ENCODE measurements at places on chromosomes 13 and 19. TPM values are rescaled to one million over a fixed set of nuclear protein-coding genes. Genes with fewer than 3 reads are reported as not detected.

GRCh38 chr19:44809577-44810233 is 802 bp downstream of the BCAM start:
- DNase-seq = no peak
- H3K4me1 ChIP-seq = peaks cover 34% of the 10 kb centered on the region
- H3K36me3 ChIP-seq = no peaks in the 10 kb centered on the region
- H3K27me3 ChIP-seq = peaks cover 29% of the 10 kb centered on the region
- no peak overlapping the region for H3K27ac ChIP-seq
- H3K4me3 ChIP-seq = peak overlapping the region; percentile 85

GRCh38 chr13:74922963-74923362 is 559.0 kb downstream of the TBC1D4 start:
- no peak overlapping the region for H3K27ac ChIP-seq
- H3K4me3 ChIP-seq = no peak overlapping the region
- DNase-seq = peak; percentile 13
- H3K27me3 ChIP-seq = no peaks in the 10 kb centered on the region
- H3K4me1 ChIP-seq = no peaks in the 10 kb centered on the region

DNA sequence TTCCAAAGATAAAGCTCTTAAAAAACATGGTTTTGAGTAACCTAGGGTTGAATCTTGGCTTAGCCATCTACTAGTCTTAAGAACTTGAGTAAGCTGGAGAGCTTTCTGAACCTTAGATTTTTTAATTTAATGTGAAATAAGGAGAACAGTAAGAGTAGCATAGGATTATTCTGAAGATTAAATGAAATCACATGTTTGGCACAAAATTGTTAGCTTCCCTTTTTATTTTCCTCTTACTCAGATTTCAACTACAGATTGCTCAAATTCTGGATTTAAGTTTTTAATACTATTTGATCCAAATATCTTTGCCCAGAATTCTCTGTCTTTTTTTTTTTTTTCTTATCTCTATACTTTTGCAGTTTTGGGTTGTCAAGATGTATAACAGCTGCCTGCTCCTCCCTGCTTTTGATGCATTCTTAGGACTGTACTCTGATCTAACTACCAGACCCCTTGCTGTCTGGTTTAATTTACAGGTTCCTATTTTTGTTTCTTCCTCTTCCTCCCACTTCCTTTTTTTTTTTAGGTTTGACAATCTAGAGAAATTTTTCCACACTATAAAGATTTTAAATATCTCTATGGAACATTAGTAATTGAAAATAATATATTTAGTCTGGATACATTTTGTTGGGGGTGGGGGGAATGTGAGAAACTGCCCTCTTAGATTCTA is 12.3 kb downstream of the POMP start:
- no peaks in the 10 kb centered on the region for H3K27me3 ChIP-seq
- H3K4me3 ChIP-seq = no peak overlapping the region
- H3K27ac ChIP-seq = no peak overlapping the region
- DNase-seq = no peak
- H3K4me1 ChIP-seq = no peaks in the 10 kb centered on the region
- H3K36me3 ChIP-seq = peaks cover 68% of the 10 kb centered on the region

DNA sequence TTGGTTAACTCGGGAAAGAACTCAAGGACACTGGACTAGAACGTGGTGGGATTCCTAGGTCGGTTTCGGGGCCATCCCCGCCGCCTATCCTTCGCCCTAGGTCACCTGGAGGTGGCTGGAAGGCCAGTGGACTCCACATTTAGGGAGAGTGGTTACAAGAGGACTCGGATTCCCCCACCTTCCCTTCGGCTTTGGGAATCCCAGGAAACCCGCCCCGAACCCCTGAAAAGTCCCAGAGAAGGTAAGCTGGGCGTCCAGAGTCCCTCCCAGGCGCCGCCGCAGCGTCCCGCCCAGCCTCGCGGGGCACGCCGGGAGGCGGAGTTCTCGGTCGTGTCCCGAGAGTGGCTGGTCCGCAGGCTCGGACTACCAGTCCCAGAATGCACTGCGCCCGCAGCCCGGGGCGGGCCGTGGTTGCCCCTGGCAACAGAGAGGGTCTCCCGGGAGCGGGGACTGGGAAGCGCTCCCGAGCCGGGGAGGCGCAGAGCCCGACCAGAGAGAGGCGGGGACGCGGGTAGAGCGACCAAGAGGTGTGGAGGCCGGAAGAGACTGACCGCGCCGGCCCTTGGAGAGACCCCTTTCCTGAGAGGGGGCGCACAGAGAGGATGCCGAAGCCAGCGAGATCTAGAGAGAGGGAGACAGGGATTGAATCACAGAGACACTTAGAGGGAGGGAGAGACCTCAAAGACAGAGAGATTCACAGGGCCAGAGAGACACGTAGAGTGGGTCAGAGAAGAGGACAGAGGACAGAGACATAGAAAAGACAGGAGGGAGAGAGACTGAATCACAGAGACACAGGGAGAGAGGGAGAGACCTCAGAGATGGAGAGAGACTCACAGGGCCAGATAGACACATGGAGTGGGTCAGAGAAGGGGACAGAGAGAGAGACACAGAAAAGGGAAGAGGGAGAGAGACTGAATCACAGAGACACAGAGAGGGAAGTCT is 2.6 kb upstream of the PRKCG start:
- peaks cover 4% of the 10 kb centered on the region for H3K36me3 ChIP-seq
- peaks cover 11% of the 10 kb centered on the region for H3K27me3 ChIP-seq
- peak overlapping the region; percentile 65 for H3K4me3 ChIP-seq
- DNase-seq = peak; percentile 98
- peaks cover 44% of the 10 kb centered on the region for H3K4me1 ChIP-seq

DNA sequence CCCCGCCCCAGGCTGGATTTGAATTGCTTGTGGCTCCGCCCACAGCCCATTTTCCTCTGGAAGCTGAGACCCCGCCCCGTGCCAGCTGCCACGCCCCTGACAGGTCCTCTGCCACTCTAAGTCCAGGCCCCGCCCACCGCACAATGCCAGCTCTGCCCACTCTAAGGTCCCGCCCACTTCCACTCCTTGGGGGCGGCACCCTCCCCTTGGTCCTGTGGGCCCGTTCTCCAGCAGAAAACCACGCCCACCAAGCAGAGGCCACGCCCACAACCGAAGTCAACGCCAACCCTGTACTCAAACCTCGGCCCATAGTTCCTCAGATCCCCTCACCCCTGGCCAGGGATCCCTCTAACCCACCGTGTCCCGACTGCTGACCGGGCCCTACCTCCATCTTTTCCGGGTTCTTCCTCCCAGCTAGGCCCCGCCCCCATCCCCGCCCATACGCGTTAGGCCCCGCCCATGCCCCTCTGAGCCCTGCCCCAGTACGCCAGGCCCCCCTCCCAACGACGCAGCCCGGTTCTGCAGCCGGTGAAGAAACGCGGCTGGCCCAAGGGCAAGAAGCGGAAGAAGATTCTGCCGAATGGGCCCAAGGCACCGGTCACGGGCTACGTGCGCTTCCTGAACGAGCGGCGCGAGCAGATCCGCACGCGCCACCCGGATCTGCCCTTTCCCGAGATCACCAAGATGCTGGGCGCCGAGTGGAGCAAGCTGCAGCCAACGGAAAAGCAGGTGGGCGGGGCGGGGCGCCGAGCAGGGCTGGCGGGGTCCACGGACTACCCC is 1.3 kb downstream of the HMG20B start:
- peak; percentile 100 for DNase-seq
- peaks cover 19% of the 10 kb centered on the region for H3K4me1 ChIP-seq
- no peaks in the 10 kb centered on the region for H3K36me3 ChIP-seq
- H3K27ac ChIP-seq = no peak overlapping the region
- peak overlapping the region; percentile 92 for H3K4me3 ChIP-seq

DNA sequence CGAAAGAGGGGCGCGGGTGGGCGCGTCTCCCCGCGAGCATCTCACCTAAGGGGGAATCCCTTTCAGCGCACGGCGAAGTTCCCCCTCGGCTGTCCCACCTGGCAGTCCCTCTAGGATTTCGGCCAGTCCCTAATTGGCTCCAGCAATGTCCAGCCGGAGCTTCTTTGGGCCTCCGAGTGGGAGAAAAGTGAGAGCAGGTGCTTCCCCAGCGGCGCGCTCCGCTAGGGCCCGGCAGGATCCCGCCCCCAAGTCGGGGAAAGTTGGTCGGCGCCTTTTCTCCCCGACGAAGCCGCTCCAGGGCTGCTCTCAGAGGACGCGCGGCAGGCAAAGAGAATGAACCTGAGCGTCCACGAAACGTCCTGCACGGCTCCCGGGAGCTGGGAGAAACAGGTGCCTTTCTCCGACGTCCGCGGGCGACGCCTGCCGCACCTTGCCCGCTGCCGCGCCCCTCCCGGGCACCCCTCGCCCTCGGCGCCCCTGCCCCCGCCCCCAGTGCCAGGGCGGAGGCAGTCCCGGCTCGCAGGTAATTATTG is 366 bp upstream of the KL start:
- H3K36me3 ChIP-seq = no peaks in the 10 kb centered on the region
- H3K27ac ChIP-seq = no peak overlapping the region
- peak overlapping the region; percentile 65 for H3K4me3 ChIP-seq
- peak; percentile 58 for DNase-seq

GRCh38 chr19:43754503-43755255 is at the start of gene SMG9:
SMG9 (minus strand) TSS chr19:43754962; CDS start chr19:43750741, 4,221 bp downstream.
- peaks cover 6% of the 10 kb centered on the region for H3K4me1 ChIP-seq
- no peaks in the 10 kb centered on the region for H3K36me3 ChIP-seq
- DNase-seq = peak; percentile 97

DNA sequence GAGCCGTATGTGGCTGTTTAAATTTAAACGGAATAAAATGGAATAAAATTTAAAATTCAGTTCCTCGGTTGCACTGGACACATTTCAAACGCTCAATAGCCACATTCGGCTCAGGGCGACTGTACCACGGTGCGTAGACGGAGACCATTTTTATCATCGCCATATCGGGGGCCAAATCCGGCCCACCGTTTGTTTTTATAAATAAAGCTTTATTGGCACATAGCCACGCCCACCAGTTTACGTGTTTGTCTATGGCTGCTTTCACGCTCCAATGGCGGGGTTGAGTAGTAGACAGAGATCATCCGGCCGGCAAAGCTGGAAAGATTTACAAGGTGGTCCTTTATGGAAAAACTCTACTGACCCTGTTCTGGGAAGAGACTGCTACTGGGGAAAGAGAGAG is 33.0 kb downstream of the PTPRS start:
- no peak overlapping the region for H3K27ac ChIP-seq
- no peak overlapping the region for H3K4me3 ChIP-seq
- DNase-seq = no peak

DNA sequence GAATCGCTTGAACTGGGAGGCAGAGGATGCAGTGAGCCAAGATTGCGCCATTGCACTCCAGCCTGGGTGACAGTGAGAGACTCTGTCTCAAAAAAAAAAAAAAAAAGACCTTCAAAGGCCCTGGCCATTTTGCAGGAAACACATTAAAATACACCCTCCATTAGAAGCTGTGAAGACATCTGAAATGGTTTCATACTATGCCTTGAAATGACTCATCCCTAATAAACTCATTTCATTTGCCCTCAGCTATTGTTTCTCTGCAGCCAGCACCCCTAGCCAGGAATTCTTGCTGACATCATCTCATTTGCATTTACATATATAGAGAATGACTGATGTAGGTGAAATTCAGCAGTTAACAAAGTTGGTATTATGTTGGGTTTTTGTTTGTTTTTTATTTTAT is 8.7 kb downstream of the EML2 start:
- H3K4me3 ChIP-seq = no peak overlapping the region
- peaks cover 5% of the 10 kb centered on the region for H3K4me1 ChIP-seq
- H3K27me3 ChIP-seq = no peaks in the 10 kb centered on the region

- DNase-seq = peak; percentile 76
- H3K4me3 ChIP-seq = no peak overlapping the region
- H3K27ac ChIP-seq = no peak overlapping the region
- no peaks in the 10 kb centered on the region for H3K4me1 ChIP-seq
- no peaks in the 10 kb centered on the region for H3K27me3 ChIP-seq
These were observed 18.1 kb downstream of the ARHGEF18 start for GRCh38 chr19:7366701-7367420.

- H3K36me3 ChIP-seq = no peaks in the 10 kb centered on the region
- H3K4me3 ChIP-seq = no peak overlapping the region
- H3K4me1 ChIP-seq = no peaks in the 10 kb centered on the region
- no peaks in the 10 kb centered on the region for H3K27me3 ChIP-seq
These were observed 531.8 kb downstream of the EFNB2 start for GRCh38 chr13:106003651-106004050.

DNA sequence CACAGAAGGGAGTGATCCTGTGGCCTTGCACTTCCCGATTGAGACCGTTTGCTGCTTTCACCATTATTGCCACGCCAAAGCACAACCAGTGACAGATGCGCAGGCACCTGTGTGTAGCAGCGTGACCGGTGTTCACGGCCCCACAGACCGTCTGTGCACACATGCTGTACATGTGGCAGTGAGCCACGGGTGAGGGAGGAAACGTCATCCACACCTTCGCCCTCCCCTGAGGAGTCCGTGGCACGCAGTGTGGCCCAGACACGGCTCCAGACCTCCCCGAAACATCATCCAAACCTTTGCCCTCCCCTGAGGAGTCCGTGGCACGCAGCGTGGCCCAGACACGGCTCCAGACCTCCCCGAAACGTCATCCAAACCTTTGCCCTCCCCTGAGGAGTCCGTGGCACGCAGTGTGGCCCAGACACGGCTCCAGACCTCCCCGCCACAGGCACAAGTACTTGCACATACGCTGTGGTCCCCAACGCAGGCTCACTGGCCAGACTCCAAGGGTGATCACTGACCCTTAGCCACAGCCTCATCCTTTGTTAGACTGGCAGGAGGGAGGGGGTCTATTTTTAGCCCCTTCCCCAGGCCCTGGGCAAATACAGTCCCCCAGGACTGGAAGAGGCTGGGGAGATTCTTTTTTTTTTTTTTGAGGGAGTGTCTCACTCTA is 7.9 kb upstream of the SHC2 start:
- H3K27me3 ChIP-seq = no peaks in the 10 kb centered on the region
- no peak overlapping the region for H3K27ac ChIP-seq
- no peak overlapping the region for H3K4me3 ChIP-seq
- H3K36me3 ChIP-seq = no peaks in the 10 kb centered on the region

- no peaks in the 10 kb centered on the region for H3K36me3 ChIP-seq
- H3K27me3 ChIP-seq = no peaks in the 10 kb centered on the region
- H3K27ac ChIP-seq = no peak overlapping the region
- H3K4me3 ChIP-seq = no peak overlapping the region
These were observed 6.6 kb downstream of the SPHK2 start for GRCh38 chr19:48625891-48626327.

- no peaks in the 10 kb centered on the region for H3K4me1 ChIP-seq
- DNase-seq = no peak
- H3K27ac ChIP-seq = no peak overlapping the region
- no peak overlapping the region for H3K4me3 ChIP-seq
- H3K27me3 ChIP-seq = no peaks in the 10 kb centered on the region
These were observed 59.6 kb upstream of the GJB6 start for GRCh38 chr13:20291675-20292074.

The CALR3 gene
- polyA plus RNA-seq = 0.42 TPM

The B3GLCT gene
- polyA plus RNA-seq = 2.0 TPM

The CYP2A6 gene
- polyA plus RNA-seq = not detected

The ZNF845 gene
- 5.5 TPM for polyA plus RNA-seq

The ZNF723 gene
- polyA plus RNA-seq = not detected

The EGLN2 gene
- 59.9 TPM for polyA plus RNA-seq

The WTIP gene
- 0.59 TPM for polyA plus RNA-seq

The KLHL1 gene
- polyA plus RNA-seq = not detected

The ZNF865 gene
- polyA plus RNA-seq = 2.2 TPM

The IGFL2 gene
- polyA plus RNA-seq = not detected

The RAB20 gene
- 12.3 TPM for polyA plus RNA-seq

The FSTL3 gene
- polyA plus RNA-seq = 3.1 TPM

The PTH2 gene
- polyA plus RNA-seq = 1.6 TPM

Data from GM23338 (cell line).